ENCODE measurements at places on chromosomes 16 and 17.
A peak's percentile ranks its signal among the peaks of the same experiment; 100 is the strongest.

DNA sequence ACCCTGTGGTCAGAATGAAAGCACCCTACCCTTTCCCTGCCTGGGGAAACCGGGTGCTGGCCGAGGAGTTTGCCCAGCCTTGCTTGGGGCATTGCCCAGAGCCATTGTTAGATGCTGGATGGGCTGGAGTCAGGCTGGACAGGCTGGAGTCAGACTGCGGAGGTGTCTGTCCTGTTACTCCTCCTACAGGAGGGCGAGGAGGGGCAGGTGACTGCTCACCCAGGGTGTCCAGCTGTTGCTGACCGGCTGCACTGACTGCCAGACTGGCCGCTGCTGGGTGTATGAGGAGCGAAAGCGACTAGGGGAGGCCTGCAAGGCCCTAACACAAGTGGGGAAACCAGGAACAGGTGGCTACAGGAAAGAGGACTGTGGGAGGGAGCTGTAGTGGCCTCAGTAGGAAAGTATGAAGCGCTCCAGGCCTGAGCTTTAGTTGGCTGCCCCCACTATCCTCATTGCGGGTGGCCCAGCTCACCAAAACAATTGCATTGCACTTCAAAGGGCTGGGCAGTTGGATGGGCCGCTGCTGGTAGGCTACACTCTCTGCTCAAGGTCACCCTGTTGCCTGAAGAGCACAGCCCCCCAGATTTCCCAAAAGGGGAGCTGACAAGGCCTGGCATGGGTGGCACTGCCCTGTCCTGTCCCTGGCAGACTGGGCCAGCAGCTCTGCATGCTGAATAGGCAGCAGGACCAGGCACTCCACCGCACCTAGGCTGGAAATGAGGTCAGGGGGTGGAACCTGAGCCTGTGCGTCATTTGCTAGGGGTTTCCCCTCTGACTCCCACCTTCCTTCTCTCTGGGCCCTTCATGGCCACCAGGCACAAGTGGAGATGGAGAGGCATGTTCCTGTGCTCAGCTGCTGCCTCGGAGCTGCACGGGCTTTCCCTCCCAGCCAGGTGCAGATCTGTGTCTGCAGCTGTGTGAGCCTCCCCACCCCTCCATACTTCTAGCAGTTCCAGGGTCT lies 18.4 kb downstream of the LDHD start:
- DNase-seq = no peak

GRCh38 chr17:68562736-68563135 lies 38.4 kb downstream of the FAM20A start:
- no peak for DNase-seq

DNA sequence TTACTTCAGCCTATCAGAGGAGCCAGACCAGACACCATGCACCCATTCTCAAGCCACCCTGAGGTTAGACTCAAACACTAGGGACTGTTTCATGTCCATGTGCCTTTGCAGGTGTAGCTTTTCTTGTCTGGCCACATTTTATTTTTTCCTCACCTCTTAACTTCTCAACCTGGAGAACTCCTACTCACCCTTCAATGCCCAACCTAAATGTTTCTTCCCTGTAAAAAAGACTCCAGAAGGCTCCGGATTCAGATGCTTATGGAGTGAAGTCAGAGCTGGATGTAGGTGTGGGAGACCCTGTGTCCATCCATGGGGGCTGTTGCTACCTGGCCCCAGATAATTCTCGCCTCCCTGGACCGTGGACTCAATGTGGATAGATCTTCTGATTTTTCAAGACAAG lies 44.0 kb upstream of the NLRP1 start:
- DNase-seq = no peak

GRCh38 chr17:46896991-46897390 lies 26.0 kb upstream of the GOSR2 start:
- no peak for DNase-seq

- no peak for DNase-seq
Observed at GRCh38 chr17:76499267-76499667, 2.0 kb downstream of the RHBDF2 start.

- no peak for DNase-seq
Observed at GRCh38 chr17:77393274-77393600, 252.5 kb downstream of the SEC14L1 start.

GRCh38 chr16:75535211-75535843 lies 581 bp downstream of the CHST5 start:
- no peak for DNase-seq

DNA sequence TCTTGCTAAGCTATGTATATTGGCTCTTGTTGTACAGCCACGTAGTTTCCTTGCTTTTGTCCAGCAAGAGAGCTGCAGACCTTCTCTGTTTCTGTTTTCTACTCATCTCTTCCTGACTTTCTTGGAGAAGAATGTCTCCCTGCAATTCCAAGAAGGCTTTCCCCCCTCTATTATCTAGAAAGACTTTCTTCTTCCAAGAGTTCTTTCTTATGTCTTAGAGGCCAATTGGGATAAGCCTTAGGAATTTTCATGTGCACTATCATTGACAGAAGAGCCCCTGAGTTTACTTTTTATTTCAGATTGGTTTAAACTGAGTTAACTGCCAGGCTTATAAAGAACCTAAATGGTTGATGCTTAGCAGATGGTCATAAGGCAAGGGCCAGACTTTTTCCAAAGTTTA lies 9.0 kb downstream of the CAPNS2 start:
- no peak for DNase-seq

GRCh38 chr17:55004484-55004883 lies 35.9 kb downstream of the STXBP4 start:
- DNase-seq = no peak

GRCh38 chr17:65514541-65514940 lies 46.9 kb downstream of the AXIN2 start:
- no peak for DNase-seq

GRCh38 chr17:70365091-70365583 lies 195.8 kb downstream of the KCNJ2 start:
- DNase-seq = peak; percentile 42

- no peak for DNase-seq
Observed at GRCh38 chr16:86505185-86505898, 5.0 kb upstream of the FOXF1 start.

GRCh38 chr17:19705771-19706770 lies 10.3 kb downstream of the SLC47A2 start:
- DNase-seq = no peak

GRCh38 chr17:32330147-32330546 lies 11.8 kb downstream of the C17orf75 start:
- DNase-seq = no peak

DNA sequence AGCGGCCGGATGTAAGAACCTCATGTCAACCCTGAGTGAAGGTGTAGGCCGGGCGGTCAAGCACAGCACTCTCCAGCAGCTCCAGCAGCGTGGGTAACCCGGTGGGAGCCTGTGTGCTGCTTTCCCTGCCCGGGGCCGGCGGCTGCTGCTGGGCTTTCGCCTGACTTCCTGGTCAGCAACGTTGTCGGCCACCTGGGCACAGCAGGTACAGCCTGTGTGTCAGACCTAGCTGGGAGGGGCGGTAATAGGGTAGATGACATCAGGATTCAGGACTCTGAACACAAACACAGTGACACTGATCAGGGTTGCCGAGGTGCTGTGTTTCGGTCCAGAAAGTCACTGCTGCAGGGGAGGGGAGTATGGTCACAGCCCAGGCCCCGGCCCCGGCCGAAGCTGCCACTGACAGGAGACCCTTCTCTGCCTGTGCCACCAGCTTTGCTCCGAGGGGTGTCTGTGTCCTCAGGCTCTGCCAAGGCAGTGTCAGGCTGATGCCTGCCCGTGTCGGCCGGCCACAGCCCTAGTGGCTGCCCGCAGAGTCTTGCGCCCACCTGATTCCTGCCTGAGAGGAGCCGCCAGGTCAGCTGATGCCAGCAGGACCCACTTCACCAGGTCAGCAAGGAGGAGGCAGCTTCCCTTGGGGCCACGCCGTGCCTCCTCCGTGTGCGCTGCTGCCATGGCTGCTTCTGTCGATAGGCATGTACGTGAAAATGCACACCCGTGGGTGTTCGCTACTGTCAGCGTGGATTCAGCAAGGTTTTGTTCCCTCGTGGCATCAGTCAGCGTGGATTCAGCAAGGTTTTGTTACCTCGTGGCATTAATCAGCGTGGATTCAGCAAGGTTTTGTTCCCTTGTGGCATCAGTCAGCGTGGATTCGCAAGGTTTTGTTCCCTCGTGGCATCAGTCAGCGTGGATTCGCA lies 9.2 kb downstream of the RAB40C start:
- no peak for DNase-seq

DNA sequence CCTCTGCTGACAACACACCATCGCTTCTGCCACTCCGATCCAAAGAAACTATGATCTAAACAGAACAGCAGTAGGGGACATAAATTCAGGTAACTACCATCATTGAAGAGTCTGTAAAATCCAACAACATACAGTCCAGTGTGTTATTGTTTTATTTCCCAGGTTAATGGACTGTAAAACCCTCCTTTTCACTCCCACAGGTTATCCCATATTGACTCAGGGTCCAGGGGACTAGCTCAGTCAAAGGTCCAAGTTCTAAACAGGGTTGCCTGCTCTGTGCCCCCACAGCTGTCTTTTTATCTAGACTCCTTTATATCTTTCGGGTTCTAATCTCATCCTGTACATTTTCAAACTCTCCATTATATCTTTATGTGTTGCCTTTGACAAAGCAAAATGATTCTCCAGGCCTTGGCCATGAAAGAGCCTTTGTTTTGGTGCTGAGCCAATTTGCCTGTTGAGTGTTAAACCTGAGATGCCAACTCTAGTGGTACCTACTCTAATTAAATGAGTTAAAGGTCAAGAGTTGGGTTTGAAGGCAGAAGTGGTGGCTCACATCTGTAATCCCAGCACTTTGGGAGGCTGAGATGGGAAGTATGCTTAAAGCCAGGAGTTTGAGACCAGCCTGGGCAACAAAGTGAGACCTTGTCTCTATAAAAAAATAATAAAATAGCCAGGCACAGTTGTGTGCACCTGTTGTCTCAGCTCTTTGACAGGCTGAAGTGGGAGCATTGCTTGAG lies 80.5 kb downstream of the SNX11 start:
- DNase-seq = no peak

GRCh38 chr16:69277413-69277812 lies 33.7 kb upstream of the VPS4A start:
- no peak for DNase-seq

- DNase-seq = no peak
Observed at GRCh38 chr17:81258292-81258691, 19.2 kb downstream of the NDUFAF8 start.

DNA sequence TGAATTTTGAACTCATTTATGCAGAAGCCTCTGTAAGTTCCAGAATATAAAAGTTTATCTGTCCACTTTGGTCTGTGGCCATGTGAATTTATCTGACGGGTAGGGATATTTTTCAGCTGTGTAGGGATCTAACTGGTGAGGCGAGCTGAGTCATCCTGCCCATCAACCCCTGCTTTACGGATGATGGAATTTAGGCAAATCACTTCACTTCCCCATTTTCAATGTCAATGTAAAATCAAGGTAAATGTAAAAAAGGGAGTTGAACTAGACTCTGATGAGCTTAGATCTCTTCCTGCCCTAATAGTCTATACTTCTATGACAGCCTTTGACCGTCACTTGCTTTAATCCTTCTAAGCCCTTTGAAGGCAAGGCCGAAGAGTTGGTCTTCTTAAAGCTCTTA lies 2.6 kb downstream of the SLC16A6 start:
- DNase-seq = no peak

DNA sequence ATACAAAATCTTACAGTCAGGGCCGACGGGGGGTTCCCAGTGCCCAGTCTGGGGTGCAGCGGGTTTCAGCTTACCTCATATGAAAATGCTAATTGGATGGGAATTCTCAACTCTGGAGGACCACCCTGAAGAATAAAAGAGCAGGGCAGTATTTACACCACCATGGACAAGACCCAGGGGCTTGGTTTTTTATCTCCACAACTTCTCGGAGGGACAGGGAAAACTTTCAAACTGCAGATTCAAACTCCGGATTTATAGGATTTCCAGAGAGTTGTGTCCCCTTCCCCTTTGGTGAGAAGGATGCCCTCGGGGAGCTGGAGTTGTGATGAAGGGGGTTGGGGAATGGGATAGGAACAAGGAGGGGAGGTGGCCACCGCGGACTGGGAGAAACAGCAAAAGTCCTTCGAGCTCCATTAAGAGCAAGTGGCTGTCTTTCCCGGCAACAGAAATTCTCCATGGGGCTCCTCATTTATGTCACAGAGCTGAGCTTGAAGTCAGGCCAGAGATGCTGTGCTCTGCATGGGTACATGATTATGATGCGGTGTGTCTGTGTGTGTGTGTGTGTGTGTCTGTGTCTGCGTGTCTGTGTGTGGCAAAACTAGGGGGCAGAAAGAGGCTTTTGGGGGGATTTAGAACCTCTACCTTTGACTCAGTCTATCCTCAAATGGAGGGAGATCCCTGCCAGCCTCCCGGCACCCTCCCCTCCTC lies 15.7 kb downstream of the FOXL1 start:
- no peak for DNase-seq

DNA sequence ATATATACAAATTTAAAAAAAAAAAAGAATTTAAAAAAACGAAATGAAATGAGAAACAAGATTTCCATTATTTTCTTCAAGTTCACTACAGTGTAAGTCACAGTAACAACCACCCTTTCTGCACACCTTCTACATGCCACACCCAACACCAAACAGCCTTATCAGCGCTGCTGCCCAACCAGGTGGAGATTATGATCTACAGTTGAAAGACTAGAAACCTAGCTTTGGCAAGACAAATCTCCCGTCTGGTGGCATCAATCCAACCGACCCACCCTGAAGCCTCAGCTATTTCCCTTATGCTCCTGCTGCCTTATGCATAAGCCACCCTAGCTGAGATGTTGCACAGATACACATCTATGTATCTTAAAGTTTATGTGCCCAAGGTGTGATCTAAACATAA lies 60.8 kb downstream of the PARN start:
- DNase-seq = no peak

DNA sequence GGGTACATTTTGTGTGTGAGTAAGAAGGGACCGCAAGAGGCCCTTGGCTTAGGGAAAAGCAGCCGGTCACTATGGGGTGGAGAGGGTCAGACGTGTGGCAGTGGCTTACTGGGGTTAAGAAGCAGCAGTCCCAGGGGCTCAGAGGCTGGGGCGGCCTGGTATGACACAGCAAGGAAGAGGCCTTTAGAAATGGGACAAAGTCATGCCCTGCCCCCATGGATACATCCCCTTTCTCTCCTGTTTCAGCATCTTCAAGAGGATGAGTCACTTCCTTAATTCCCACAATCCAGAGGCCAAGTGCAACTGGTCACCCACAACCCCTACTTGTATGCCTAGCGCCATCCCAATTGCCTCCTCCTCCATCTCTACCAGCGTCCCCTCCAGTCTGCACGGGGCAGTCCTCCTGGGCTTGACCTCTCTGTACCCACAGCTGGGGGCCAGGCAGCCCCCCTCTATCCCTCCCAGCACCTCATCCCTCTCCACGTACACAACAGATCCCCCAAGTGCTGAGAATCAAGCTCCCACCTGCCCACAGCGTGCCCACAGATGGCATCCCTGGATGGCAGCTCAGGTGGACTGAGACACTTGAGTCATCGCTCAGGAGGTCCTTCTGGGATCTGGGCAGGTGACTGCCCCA lies 6.9 kb upstream of the EFTUD2 start:
- peak; percentile 87 for DNase-seq

- no peak for DNase-seq
Observed at GRCh38 chr17:49963626-49964302, 5.2 kb upstream of the DLX4 start.

GRCh38 chr17:80742091-80742490 lies 197.5 kb downstream of the RPTOR start:
- DNase-seq = no peak

- DNase-seq = no peak
Observed at GRCh38 chr16:50151756-50152155, 1.4 kb upstream of the TENT4B start.

- DNase-seq = peak; percentile 88
Observed at GRCh38 chr17:3888343-3889171, 4.3 kb downstream of the CAMKK1 start.

Measured in stromal cell of bone marrow (primary cell).